GM04504 (cell line): ENCODE measurements at places on chromosomes 7 and 10.

- no peak for DNase-seq
Measured at GRCh38 chr10:51313773-51314478, 239.6 kb downstream of the PRKG1 start.

DNA sequence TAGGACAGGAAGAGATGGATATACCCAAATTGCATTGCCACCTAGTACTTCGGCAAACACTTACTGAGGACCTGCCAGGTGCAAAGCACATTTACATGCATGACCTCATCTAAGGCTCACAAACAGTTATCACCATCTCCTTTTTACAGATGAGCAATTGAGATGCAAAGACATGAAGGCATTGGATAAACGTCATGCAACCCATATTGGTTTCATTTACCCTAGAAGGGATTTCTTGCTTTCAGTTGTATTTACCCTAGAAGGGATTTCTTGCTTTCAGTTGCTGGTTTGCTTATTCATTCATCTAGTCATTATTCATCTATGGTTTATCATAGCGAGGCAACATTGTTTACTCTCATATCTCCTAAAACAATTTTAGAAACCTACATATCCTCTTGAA lies 52.2 kb downstream of the STEAP1B start:
- no peak for DNase-seq

DNA sequence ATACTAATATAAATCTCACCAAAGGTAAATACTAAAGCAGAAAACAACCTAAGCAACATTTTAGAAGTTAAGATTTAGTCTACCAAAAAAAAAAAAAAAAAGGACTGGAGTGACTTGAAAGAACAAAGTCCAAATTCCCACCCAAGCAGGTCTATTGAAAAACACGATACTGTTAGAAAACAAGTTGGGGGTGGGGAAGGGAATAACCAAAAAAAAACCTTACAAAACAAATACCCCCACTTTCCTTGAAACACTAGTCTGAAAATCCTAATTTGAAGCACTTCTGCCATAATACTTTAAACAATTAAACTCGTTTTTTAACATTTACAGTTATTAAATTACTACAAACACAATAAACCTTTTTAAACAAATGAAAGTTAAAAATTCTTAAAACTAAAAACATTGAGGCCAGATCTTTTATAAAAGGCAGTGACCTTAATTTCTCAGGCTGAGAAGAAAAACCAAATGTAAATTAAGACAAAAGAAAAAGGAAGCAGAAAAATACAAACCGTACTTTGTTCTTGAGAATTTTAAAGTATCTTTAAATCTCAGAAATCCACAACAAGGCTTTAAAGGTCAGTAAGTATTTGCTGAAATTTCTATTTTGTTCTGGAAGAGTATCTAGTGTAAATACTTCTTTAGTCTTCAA lies 135.1 kb downstream of the NRBF2 start:
- DNase-seq: no peak

GRCh38 chr7:18315241-18315640 lies 180.3 kb upstream of the HDAC9 start:
- no peak for DNase-seq

DNA sequence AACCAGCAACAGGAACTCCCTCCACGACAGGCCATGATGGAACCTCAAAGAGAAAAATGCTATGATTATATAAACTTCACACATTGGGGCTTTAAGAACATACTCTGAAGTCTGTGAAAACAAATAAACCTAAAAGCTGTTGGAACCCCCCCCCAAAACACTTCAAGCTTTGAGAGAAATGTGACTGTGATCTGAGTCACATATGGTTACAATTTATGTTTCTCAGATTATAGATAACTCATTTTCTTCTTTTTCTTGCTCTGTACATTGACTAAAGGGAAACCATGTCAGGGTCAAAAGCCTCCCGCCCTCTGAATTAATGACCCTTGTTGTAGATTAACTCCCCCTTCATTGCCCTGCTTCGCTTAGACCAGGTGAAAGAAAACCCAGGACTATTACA lies 15.8 kb downstream of the VOPP1 start:
- no peak for DNase-seq

GRCh38 chr10:96639899-96640298 lies 53.1 kb upstream of the TM9SF3 start:
- DNase-seq: no peak

- no peak for DNase-seq
Measured at GRCh38 chr10:88159127-88159829, 295.9 kb downstream of the PTEN start.

- no peak for DNase-seq
Measured at GRCh38 chr7:45918556-45918955, 2.5 kb downstream of the IGFBP3 start.

DNA sequence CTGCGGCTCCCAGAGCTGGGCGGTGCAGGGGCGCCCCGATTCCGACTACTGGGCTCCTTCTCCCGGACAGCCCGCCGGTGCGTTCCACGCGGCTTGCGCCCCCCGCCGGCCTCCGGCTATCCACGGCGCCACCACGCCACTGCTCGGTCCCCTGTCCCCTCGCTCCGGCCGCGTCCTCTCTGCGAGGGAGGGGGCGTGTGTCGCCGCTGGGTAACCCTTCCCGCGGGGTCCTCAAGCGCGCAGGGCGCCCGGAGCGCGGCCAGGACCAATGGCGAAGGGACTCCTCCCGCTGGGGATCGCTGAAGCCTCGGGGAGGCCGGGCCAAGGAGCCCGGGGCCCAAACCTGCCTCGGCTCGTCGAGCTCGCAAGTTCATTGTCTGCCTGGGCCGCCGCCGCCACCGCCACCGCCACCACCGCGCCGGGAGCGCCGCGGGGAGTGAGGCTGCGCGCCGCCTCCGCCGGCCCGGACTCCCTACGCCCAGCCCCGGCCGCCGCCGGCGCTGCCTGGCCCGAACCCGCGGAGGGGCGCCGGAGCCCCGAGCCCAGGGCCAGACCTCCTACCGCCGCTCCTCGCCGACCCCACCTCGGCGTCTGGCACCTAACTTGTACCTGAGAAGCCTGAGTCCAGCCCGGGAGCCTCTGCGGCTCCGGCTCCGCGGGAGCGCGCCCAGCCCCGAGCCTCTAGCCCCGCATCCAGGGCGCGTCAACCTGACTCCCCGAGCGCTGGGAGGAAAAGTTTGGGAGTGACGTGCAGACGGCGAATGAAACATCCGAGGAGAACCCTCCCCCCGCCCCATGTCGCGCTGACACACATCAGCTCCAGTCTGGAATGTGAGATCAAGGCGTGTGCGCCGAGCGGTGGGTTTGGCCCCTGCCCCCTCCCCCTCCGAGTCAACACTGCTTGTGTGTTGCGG lies at the start of gene CHST15:
Gene CHST15 (minus strand): TSS at position 739 of the 914 bp plus-strand sequence. CDS start 47,386 bp downstream, outside the sequence.
- no peak for DNase-seq

DNA sequence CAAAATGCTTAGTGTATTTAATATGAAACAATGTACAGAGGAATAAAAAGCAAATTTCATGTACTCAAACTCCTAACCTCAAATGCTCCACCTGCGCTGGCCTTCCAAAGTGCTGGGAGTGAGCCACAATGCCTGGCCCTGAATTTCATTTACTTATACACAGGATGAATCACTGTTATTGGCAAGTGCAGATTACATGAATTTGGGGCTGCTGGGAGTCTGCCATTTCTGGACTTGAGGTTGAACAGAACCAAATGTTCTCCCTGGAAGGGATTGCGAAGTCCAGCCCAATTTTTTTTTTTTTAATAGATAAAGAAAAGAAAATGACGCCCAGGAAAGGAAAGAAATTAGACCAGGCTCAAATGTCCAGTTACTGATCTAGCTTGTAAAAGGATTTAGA lies 6.8 kb upstream of the CSTF2T start:
- peak; percentile 66 for DNase-seq

GRCh38 chr10:88097092-88097516 lies 233.7 kb downstream of the PTEN start:
- DNase-seq: no peak

DNA sequence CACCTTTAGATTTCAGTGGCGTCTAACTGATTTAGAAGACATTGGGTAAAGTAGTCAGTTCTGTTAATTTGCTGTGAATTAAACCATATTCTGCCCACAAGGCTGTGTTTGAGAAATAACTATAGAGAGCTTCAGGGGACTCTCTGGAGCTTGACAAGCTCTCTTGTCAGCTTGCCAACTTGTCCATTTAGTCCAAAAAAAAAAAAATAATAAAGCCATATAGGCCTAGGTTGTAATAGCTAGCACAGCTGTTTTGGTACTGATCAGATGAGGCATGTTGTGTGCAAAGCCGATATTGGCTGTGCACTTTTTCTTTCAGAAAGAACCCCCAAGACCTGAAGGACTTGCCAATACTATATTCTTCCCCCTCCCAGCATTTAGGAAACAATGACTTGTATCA lies 20.2 kb upstream of the ZNF282 start:
- no peak for DNase-seq

GRCh38 chr7:88116235-88116795 lies 103.5 kb downstream of the SRI start:
- no peak for DNase-seq

DNA sequence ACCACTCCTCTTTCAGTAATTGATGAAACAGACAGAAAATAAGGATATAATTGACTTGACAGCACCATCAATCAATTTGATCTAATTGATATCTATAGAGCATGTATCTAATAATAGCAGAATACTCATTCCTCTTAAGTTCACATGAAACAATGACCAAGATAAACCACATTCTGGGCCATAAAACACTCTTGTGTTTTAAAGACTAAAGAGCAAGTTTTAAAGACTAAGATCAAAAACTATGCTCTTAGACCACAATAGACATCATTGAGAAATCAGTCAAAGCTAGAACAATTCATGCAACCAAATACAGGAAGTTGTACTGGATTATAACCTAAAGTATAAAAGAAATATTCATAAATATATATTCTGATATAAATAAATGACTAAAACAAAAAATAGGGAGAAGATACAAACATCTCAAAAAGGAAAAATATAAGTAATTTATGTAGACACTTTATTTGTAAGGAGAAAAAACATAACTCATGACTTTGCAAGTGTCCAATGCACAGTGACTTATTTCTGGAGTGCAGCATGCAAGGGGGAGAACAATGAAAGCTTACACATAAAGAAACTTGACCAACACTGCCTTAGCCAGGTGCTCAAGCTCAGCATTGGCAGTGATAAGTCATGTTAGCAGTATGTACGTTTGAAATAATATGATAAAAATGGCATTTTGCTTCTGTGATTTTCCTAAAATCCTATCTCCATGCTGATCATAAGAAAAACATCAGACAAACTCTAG lies 312.7 kb upstream of the IGFBP3 start:
- DNase-seq: no peak

DNA sequence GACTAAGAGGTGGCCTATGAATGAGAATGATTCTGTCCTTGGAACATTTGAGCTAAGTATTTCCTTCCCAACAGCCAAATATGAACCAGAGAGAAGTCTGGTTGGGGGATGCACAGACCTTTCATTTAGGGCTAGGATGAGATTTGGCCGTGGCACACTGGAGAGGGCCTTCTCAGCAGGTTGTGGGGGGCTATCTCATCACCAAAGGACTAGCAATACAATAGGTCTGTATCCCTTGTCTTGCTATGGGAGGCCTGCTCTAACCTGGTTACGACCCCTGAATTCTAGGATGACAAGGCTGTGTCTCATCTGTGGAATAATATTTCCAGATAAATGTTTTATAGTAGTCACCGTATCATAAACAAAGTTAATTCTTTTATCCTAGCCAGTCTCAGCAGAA lies 133.0 kb downstream of the CHRM2 start:
- no peak for DNase-seq

DNA sequence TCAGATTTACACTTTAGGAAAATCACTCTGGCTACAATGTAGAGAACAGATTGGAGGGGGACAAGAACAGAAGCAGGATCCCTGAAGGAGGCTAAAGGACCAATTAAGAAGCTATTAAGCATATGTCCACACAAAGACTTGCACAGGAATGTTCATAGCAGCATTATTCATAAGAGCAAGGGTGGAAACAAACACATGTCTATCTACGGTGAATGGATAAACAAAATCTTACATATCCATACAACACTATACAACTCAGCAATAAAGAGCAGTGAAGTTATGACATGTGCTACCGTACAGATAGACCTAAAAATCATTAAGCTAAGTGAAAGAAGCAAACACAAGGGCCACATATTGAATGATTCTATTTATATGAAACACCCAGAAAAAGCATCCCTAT lies 10.4 kb downstream of the CHCHD3 start:
- no peak for DNase-seq

DNA sequence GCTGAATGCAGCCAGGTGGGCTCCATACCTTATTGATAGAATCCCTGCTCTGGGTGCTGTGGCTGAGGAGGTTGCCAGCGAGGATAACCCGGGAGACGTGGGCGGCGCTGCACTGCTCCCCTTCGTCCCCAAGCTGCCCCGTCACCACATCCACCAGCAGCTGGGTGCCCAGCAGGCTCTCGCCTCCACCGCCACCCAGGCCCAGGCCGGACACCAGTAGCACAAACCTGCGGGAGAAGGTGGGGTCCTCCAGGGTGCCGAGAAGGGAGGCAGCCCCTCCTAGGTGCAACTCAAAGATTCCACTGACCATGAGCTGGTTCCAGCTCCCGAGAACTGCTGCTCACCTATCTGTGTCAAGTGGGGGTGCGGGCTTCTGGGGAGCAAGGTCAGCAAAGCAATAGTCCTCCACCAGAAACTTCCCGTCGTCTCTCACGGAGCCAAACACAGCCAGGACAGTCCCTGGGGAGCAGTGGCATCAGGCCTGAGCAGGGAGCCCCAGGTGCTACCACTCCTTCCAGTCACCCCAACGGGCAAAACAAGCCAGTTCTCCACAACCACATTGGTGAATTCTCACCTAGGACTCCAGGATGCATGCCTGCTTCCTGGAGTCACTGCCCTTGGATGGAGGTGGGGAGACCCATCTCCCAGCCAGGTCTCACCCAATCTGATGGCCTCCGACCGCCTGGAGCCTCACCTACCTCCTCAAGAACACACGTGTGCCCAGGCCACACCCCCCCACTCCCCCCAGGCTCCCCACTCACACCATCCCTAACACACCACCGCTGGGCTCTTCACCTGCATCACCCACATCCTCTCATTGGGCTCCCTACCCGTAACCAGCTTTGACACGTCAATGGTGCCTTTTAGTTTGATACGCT lies 6.3 kb downstream of the POLD2 start:
- DNase-seq: no peak

DNA sequence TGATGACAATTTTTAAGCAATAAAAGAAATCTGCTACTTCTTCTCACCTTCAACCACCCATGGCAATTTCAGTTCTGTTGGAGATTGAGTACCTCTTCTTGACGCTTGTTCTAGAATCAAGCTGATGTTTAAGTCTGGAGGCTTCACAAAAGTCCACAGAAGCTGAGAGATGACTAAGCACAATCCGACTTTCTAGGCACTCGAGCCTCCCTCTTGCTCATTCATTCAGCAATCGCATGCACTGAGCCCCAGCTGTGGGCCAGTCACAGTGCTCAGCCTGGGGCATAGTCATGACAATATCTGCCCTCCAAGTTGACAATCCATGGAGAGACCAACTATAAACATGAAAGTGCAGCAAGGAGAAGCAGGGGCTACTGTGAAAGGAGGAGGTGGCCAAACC lies 103.2 kb downstream of the IPMK start:
- no peak for DNase-seq

DNA sequence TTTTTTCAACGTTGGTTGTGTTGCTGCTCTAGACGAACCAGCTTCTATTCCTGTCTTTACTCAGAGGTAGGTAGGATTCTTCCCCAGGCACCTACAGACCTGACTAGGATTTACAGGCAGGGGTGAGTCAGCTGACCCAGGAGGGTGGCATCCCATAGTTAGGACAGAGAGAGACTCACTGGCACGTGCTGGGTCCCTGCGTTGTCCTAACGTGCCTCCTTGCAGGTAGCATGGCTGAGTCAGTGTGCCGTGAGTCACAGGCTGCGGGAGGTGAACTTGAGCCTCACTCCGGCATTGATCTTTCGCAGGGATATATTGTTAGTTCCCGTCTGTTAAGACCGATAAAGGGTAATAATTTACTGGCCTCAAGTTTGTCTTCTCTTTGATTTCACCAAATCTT lies 96.5 kb downstream of the PFKFB3 start:
- DNase-seq: no peak

GRCh38 chr10:118107541-118107940 lies 60.8 kb upstream of the RAB11FIP2 start:
- no peak for DNase-seq
